ENCODE measurements at places on chromosomes 16 and 17.

DNA sequence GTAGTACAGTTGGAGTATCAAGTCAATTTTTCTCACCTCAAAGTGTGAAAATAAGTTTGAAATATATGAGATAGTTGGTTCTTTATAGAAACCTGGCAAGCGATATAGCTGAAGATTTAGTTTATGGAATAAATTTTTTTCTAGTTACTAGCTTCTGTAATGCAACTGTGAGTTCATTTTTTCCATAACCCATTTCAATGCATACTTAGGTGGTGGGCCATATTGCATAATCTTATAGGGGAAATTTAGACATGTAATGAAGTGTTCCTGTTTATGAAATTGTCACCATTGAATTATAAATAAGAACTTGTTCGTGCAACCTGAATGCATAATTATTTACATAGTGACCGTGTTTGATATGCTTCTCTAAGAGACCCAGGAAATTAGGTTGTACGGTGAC lies 9.0 kb downstream of the MOSMO start:
- DNase-seq: no peak

- DNase-seq: no peak
Measured at GRCh38 chr17:76738468-76738850, 540 bp downstream of the MFSD11 start.

DNA sequence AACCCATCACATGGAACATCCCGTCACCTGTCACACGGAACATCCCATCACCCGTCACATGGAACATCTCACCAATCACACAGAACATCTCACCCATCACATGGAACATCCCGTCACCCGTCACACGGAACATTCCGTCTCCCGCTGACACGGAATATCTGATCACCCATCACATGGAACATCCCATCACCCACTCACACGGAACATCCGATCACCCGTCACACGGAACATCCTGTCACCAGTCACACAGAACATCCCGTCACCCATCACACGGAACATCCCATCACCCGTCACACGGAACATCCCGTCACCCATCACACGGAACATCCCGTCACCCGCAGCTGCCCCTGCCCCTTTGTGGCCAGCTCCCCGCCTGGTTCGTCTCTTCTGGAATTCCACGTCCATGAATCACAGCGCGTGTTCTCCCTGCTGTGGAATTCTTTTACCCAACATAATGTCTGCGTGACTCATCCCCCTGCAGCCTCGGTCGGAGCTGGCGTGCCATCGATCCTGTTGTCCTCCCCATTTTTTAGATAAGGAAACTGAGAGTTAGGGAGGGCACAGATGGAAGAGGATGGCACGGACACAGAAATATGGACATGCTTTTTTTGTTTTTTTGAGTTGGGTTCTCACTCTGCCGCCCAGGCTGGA lies 5.6 kb downstream of the CPNE7 start:
- no peak for DNase-seq

- DNase-seq: no peak
Measured at GRCh38 chr16:58733248-58733670, 857 bp downstream of the GOT2 start.
